ENCODE measurements at places on chromosomes 3 and 15.
A peak's percentile ranks its signal among the peaks of the same experiment; 100 is the strongest.

DNA sequence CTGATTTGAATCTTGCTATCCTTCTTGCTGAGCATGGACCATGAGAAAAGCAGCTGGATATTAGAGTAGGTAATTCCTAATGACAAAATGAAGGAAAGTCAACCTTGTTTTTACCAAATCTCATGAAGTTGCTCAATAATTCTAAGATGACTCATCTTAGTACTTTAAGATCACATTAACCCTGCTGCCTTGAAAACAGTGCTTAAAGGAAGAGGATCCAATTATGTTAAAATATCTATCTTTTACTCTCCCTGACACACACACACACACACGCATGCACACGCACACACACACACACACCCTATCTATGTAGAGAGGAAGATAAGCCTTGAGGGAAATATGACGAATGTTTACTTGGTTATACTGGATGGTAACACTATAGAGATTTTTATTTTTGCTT, 16.0 kb upstream of the MYO1E start:
- DNase-seq, result no peak

DNA sequence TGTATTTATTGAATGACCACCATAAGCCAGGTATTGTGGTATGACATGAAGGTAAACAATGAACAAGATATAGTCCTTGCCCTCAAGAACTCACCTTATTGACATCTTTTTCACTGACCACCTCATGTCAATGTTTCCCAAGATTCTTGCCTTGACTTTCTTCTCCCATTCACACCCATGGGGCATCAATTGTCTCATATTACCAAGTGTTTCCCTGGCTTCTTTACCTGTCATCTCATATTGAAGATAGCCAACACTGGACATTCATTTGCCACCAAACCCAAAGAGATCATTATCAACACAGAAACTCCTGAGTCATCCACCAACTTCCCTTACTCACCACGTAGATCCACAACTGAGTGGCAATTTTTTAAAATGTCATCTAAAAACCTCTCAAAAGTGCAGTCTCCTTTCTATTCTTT, 2.2 kb downstream of the EFHB start:
- peak; percentile 23 for DNase-seq

GRCh38 chr3:197029511-197030167, at the start of gene MELTF:
Gene MELTF (minus strand): TSS chr3:197029817. CDS start chr3:197029702, 115 bp downstream.
- DNase-seq, result peak; percentile 59

DNA sequence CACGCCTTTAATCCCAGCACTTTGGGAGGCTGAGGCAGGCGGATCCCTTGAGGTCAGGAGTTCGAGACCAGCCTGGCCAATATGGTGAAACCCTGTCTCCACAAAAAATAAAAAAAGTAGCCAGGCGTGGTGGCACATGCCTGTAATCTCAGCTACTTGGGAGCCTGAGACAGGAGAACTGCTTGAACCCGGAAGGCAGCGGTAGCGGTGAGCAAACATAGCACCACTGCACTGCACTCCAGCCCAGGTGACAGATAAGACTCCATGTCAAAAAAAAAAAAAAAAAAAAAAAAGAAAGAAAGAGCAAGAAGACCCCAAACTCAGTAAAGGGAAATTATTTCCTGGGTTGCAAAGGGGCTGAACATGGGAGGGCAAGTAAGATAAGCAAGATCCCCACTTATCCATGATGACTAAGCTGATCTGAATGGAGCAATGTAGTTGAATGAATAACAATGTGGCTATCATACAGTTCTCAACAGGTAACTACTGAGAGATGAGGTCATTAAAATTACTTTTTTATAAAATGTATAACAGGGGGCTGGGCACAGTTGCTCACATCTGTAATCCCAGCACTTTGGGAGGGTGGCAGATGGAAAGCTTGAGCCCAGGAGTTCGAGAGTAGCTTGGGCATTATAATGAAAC, 46.0 kb downstream of the RBM15B start:
- DNase-seq, result no peak

- DNase-seq, result no peak
Observed at GRCh38 chr3:187795207-187795960, 50.1 kb upstream of the BCL6 start.

- DNase-seq, result peak; percentile 6
Observed at GRCh38 chr3:107117922-107118536, 259.2 kb upstream of the CCDC54 start.

DNA sequence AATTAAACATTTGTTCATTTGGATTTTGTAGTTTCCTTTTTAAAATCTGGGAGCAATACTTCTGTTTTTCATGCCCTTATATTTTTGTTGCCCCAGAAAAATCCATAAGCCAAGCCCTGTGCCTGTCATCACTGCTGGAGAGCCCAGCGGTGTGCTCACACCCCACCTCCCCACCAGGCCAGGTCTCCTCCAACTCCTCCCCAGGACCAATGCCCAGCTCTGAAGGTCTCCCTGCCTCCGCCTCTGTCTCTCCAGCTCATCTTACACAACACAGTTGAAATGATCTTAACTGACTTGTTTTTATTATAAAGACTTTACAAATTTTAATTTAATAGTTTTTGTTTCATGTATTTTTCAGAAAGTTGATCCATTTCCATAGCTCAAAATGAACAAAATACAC, 66.4 kb downstream of the RHCG start:
- DNase-seq, result no peak

GRCh38 chr3:41808152-41808551, 153.8 kb downstream of the ULK4 start:
- DNase-seq, result no peak

DNA sequence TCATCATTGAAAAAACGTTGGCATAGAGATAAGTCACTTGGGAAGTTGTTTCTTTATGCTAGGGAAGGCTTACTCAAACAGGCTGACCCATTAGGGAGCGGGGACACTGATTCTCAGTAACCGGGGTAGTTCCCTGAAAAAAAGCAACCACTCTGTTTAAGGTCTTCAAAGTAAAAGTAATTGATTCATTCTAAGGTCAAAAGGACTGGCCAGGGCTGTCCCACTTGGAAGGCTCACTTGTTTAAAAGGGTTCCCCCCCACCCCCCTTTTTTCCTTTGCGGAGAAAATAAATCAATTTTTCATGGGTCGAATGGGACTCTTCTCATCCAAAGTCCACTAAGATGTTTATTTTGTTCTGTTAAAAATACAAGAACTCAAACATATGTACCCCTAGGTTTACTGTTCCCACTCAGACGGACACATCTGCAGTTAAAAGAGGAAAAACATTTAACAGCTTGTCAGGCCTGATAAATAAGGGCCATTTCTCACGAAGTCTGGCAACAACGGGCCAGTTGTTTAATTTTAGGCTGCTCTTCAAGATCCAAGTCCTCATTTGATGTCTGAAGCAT, 53.0 kb downstream of the ARHGEF3 start:
- DNase-seq, result no peak
